Stimulated activated CD4-positive, alpha-beta T cell treated with anti-CD3 and anti-CD28 coated beads, Interleukin-2, amount 100 ng/mL, for 24 hours (primary cell): ENCODE measurements at places on chromosomes 12 and 14.

GRCh38 chr12:122230798-122231197 is 4.9 kb upstream of the DIABLO start:
- no peak for DNase-seq

DNA sequence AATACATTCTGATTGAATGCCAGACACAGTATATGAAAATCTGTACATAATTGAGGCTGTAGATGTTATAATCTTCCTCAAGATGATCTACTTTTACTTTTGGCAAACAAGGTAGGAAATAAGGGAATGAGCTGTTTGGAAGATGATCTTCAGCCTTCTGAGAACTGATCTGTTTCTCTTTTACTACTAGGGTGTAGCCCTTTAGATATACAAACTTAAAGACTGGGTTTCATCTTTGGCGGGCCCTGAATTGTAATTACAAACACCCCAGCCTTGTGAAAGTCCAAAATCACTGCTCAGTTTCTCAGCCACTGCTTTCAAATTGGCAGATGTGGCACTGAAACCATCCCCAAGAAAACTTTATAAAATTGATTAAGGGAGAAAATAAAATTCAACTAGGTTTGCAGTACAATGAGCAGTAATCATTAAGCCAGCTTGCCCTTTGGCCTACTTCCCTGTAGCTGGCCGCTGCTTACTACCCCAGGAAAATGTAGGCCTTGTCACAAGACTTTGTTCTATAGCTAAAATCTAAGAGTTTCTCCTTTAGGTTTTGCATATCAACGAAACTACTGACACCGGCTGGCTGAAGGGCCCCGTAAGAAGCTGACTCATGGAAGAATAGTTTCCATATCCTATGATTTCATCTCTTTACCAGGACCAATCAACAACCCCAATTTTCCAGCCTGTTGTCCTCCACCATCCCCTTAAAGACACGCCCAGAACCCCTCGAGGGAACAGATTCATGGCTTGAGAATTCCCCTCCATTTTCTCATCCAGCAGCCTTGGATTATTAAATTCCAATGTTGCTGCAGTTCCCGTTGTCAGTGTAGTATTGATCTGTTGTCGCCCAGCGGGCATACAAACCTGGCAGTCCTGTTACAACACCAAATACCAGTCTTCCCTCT is 210.8 kb downstream of the PCNX1 start:
- no peak for DNase-seq

GRCh38 chr14:39666386-39666785 is 234.2 kb upstream of the FBXO33 start:
- no peak for DNase-seq

- no peak for DNase-seq
Measured at GRCh38 chr14:104956290-104956890, 21.8 kb downstream of the AHNAK2 start.

- no peak for DNase-seq
Measured at GRCh38 chr14:99521176-99522024, 40.2 kb downstream of the CCNK start.

- DNase-seq, result no peak
Measured at GRCh38 chr14:104249706-104250105, 111.3 kb downstream of the KIF26A start.

DNA sequence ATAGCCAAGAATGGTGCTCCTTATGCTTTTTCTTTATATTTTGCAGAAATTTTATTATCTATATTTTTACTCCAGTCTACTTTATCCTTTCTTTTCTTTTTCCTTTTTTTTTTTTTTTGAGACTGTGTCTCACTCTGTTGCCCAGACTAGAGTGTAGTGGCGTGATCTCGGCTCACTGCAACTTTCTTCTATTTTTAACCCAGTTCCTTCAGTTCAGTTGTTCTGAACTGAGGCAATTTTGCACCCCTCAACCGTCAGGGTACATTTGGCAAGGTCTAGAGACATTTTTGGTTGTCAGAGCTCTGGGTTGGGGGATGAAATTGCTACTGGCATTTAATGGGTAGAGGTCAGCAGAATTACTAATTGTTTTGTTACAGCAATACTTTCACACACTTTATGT is 75.7 kb downstream of the DIP2B start:
- no peak for DNase-seq

GRCh38 chr12:1848745-1849144 is 28.4 kb downstream of the LRTM2 start:
- no peak for DNase-seq

DNA sequence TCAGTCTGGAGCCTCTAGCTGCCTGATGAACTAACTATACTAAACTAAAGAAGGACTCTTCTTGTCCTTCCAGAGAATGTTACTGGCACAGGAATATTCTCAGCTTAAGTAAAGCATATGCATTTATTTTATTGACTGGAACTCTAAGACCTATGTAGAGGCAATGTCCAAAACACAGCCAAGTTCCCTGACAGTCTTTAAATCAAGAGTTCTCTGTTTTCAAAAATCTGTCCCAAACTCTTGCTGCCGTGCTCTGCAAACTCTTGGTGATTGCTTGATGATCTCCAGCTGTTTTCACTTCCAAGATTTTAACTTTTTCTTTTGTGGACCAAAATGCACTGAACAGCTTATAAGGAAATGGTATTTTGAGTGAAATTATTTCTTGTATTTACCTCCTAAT is 67.5 kb upstream of the DAAM1 start:
- DNase-seq, result no peak

DNA sequence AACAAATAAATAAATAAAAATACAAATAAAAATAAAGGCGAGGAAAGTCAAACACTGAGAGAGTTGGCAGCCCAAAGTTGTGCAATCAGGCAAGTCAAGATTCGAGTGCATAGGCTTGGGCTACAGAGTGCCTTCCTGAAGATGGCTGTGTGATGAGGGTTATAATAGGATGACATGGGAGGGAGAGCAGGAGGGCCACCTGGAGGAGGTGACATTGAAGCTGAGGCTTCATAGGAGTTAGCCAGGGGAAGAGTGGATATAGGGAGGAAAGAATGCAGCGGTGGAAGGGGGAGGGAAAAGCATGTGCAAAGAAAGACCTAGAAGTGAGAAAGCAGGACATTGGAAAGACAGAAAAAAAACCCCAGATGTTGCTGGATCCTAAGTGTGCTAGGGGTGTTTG is 53.1 kb downstream of the YEATS4 start:
- no peak for DNase-seq
